ENCODE measurements at places on chromosomes 3 and 15. TPM values are rescaled to one million over a fixed set of nuclear protein-coding genes. Genes with fewer than 3 reads are reported as not detected.

The UROC1 gene
- total RNA-seq: not detected

The ITIH1 gene
- total RNA-seq: not detected

The ALS2CL gene
- total RNA-seq: 0.17 TPM

The RPP25 gene
- total RNA-seq: 5.6 TPM

The ADGRG7 gene
- not detected for total RNA-seq

The COL6A6 gene
- total RNA-seq: not detected

The PPP1R14D gene
- total RNA-seq: not detected

The C15orf62 gene
- not detected for total RNA-seq

The SEC22A gene
- 50.9 TPM for total RNA-seq

The PPARG gene
- total RNA-seq: 41.9 TPM

The AGTR1 gene
- total RNA-seq: 2.8 TPM

The ARHGAP11A gene
- total RNA-seq: 32.6 TPM

The PLA2G4D gene
- total RNA-seq: not detected

The GOLGA8T gene
- total RNA-seq: not detected

The CATSPER2 gene
- total RNA-seq: 0.15 TPM

The DYNC1LI1 gene
- total RNA-seq: 37.6 TPM

The IGSF11 gene
- total RNA-seq: not detected

The HRH1 gene
- total RNA-seq: 5.4 TPM

The PLA1A gene
- total RNA-seq: not detected

The SEMA7A gene
- 24.7 TPM for total RNA-seq

The GOLGA8N gene
- 0.84 TPM for total RNA-seq

The FOXL2 gene
- under 0.01 TPM for total RNA-seq

The SCN11A gene
- total RNA-seq: not detected

The CPNE4 gene
- total RNA-seq: not detected

The SERINC4 gene
- 0.15 TPM for total RNA-seq

The LEKR1 gene
- 0.45 TPM for total RNA-seq

The TAMM41 gene
- 12.3 TPM for total RNA-seq

The SI gene
- not detected for total RNA-seq

The CACNA2D2 gene
- 0.17 TPM for total RNA-seq

The PFN2 gene
- 171 TPM for total RNA-seq

The RRP9 gene
- total RNA-seq: 34.5 TPM

The NR1D2 gene
- total RNA-seq: 7.6 TPM

The TJP1 gene
- 58.0 TPM for total RNA-seq

The CLDN16 gene
- not detected for total RNA-seq

The DUOXA2 gene
- total RNA-seq: not detected

The TNFSF10 gene
- 0.45 TPM for total RNA-seq

The ROPN1 gene
- total RNA-seq: not detected

The CCDC39 gene
- not detected for total RNA-seq

The MRPS25 gene
- total RNA-seq: 31.4 TPM

The LRTM1 gene
- total RNA-seq: not detected

The GOLGA6D gene
- total RNA-seq: not detected

The STXBP5L gene
- total RNA-seq: not detected

The GRM2 gene
- under 0.01 TPM for total RNA-seq

The A4GNT gene
- total RNA-seq: not detected

The TRIM42 gene
- total RNA-seq: not detected

The GP9 gene
- total RNA-seq: not detected

The NR1I2 gene
- under 0.01 TPM for total RNA-seq

The GPR62 gene
- 0.15 TPM for total RNA-seq

The STT3B gene
- total RNA-seq: 79.4 TPM

The KIF23 gene
- 55.4 TPM for total RNA-seq

The LINS1 gene
- 2.5 TPM for total RNA-seq

The NECTIN3 gene
- 34.6 TPM for total RNA-seq

The VPS13C gene
- 12.1 TPM for total RNA-seq

The CNTN4 gene
- total RNA-seq: not detected

The GATA2 gene
- total RNA-seq: 2.8 TPM

The ADPRH gene
- total RNA-seq: 2.0 TPM

The TNFAIP8L3 gene
- 2.1 TPM for total RNA-seq

The ARL6IP5 gene
- 156 TPM for total RNA-seq

The ISLR gene
- 16.1 TPM for total RNA-seq
